ENCODE measurements at places on chromosomes 1 and 21. TPM values are rescaled to one million over a fixed set of nuclear protein-coding genes. Genes with fewer than 3 reads are reported as not detected.

Gene FAM72B
- 22.9 TPM for total RNA-seq

Gene SPRR2F
- not detected for total RNA-seq

Gene KRTAP12-2
- not detected for total RNA-seq

GRCh38 chr1:19469004-19469403 lies 16.3 kb downstream of the CAPZB start:
- peak; percentile 61 for ATAC-seq

- peak; percentile 4 for ATAC-seq
Observed at GRCh38 chr1:9909234-9910046, 629 bp downstream of the CTNNBIP1 start.

GRCh38 chr1:205983925-205984725 lies 19.1 kb downstream of the RAB7B start:
- ATAC-seq = peak; percentile 50

GRCh38 chr1:223652436-223652941 lies 13.0 kb downstream of the CAPN8 start:
- no peak for ATAC-seq

GRCh38 chr1:89822109-89822962 lies 1.5 kb downstream of the LRRC8D start:
- no peak for ATAC-seq

Measured in activated T-helper 17 cell treated with anti-CD3 and anti-CD28 coated beads, Interleukin-2, amount 50 U/mL, for 72 hours (primary cell).